ELF-1 (cell line): ENCODE measurements at places on chromosomes 2 and 18.

- no peak for DNase-seq
Measured at GRCh38 chr18:31736630-31737029, 24.1 kb downstream of the SLC25A52 start.

DNA sequence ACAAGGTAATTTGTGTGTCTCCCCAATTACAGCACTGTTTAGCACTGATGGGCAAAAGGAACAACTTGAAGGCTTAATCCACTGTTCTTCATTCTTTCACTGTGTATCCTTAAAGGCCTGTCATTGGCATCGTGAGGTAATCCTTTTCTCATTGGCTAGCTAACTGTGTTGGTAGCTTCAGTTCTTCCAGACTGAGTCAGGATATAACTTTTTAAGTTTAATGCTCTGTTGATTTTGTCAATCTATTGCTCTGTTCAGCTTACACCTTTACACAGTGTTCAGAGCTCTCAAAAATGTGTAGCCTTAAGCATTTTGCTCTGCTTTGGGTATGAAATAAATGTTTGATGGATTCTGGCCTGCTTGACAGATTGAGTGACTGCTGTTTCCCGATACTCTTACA lies 148.2 kb downstream of the KIAA1328 start:
- DNase-seq, result no peak

DNA sequence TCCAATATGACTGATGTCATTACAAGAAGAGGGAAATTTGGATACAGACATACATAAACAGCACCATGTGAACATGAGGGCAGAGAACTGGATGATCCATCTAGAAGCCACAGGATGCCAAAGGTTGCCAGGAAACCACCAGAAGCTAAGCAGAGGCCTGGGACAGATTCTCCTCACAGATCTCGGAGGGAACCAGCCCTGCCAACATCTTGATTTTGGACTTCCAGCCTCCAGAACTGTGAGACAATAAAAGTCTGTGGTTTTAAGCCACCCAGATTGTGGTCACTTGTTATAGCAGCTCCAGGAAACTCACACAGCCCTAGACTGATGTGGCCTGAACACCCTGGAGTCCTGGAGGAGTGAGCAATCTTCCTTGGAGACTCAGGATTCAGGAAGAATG lies 351.6 kb downstream of the EIPR1 start:
- DNase-seq, result no peak

DNA sequence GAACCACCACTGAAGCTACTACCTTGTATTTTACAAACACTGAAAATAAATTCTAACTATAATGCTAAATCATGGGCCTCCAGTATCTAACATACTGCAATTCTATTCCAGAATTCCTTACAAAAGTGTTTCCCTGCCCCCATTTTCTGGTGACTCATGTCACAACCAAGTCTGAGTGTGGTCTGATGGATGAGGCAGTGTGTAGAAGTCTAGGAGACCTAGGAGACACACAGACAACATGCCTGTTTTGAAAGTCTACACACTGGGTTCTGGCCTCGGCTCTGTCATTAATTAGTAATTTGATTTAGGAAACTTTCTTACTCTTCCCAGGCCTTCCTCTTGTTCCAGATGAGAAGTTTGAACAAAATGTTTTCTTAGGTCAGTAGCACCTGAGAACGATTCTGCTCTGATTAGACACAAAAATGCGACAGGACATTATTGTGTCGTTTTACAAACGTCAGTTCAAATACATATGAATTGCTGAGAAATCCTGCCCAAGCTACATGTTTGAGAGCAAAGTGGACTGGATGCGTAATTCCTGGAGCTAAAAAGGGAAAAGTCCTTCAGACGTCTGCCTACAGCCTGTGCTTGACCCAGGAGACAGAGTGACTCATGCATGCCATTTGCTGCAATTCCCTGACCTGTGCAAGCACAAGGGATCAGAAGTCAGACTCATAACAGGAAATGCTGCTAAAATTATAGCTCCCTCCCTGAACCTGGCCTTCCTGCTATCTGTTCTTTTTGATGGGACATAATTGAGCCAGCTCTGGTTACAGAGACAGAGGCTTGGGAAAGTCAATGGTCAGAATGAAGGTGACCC lies 494.4 kb downstream of the SOX11 start:
- peak; percentile 22 for DNase-seq

GRCh38 chr2:217949447-217949846 lies 53.3 kb downstream of the TNS1 start:
- no peak for DNase-seq
